ENCODE measurements at places on chromosomes 1 and 21.

DNA sequence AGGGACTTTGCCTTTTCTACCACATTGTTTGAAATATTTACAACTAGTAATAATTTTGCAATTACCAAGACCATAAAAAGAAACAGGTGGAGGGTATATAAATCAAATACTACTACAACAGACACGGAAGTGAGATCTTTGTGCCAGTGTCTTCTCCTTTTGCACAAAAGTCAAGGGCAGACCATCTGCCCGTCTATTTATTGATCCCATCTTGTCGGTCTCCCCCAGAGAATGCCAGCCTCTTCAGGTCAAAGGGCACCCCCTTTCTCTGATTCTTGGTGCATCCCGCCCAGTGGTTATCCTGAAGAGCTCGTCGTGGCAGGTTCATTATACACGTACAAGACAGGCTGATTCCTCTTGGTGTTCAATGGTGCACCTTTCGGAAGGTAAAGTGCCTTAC is 4.8 kb upstream of the PDE9A start:
- DNase-seq: no peak

- no peak for DNase-seq
Measured at GRCh38 chr1:109239409-109240068, 9.8 kb upstream of the CELSR2 start.

- no peak for DNase-seq
Measured at GRCh38 chr1:64826991-64827390, 82.1 kb downstream of the RAVER2 start.

DNA sequence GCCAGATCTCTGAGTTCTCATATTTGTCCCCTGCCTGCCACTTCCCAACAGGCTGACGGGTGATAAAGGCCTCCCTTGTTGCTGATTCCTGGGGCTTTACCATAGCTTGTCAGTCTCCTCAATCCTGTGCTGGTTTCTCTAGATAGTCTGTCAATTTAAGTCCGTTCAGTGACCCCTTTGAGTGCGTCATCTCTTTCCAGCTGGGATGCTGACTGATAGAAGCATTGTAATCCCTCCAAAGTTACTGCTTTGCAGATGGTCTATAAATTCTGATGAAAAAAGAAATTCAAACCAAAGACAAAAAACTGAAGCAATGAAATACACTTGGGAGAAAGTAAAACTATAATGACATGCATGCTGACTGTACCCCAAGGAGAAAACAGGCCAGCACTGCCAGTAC is 28.3 kb downstream of the RHOU start:
- DNase-seq: no peak

GRCh38 chr1:81157686-81158085 is 643.0 kb upstream of the ADGRL2 start:
- no peak for DNase-seq

DNA sequence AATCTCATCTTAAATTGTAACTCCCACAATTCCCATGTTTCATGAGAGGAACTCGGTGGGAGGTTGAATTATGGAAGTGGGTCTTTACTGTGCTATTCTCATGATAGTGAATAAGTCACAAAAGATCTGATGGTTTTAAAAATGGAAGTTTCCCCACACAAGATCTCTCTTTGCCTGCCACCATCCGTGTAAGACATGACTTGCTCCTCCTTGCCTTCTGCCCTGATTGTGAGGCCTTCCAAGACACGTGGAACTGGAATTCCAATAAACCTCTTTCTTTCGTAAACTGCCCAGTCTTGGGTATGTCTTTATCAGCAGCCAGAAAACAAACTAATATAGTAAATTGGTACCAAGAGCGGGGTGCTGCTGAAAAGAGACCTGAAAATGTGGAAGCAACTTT is 761.6 kb upstream of the RGS18 start:
- no peak for DNase-seq

DNA sequence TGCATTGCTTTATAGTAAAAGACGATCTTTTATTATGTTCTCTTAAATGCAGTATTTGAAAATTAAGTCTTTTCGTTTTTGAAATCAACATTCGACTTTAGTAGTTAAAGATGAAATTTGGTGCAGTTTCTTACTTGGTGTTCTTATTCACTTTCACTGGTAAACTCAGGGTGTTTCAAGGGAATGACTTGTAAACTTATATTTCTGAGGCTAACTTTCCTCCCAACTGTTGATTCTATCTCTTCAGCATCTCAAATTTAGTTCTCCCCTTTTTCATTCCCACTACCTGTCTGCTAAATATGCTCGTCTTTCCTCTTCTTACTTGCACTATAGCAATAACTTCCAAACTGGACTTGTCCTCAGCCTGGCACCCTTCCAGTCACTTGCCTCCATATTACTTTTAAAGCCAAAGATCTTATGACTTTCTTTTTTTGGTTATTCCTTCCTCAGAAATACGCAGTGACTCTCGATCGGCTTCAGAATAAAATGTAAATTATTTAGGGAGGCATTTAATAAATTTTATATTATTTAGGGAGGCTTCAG is 988 bp downstream of the SLC35A3 start:
- no peak for DNase-seq

GRCh38 chr1:174795806-174796205 is 203.9 kb upstream of the CACYBP start:
- DNase-seq: no peak

DNA sequence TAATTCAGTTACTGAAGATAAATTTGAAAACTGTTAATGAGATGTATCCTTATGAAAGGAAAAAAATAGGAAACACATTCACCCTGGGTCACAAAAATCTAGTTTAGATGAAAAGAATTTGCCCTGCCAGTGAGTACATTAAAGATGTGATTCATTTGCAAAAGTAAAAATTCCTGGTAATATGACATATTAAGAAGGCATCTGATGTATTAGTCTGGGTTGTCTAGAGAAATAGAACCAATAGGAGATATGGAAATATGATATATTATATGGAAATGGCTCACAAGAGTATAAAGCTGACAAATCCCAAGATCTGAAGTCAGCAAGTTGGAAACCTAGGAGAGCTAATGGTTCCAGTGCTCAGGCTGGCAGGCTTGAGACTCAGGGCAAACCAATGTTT is 153.8 kb downstream of the MRPL39 start:
- DNase-seq: no peak

- no peak for DNase-seq
Measured at GRCh38 chr1:34851431-34852105, 8.0 kb downstream of the SMIM12 start.

DNA sequence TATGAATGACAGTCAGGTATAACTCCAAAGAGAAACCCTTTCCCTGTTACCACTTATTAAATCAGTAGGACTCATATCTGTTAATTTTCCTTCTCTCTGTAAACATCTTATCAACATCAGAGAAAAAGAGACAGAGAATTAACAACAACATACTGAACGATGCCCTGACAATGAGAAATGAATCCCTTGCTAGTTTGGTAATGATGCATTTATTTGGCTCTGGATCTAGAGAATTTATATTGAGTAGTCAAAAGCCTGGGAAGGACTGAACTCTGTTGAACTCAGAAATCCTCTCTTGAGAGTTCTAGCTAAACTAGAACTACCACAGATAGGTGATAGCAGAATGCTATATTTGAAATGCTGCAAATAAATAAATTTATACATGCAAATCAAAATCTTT is 325.6 kb downstream of the DISC1 start:
- DNase-seq: no peak

DNA sequence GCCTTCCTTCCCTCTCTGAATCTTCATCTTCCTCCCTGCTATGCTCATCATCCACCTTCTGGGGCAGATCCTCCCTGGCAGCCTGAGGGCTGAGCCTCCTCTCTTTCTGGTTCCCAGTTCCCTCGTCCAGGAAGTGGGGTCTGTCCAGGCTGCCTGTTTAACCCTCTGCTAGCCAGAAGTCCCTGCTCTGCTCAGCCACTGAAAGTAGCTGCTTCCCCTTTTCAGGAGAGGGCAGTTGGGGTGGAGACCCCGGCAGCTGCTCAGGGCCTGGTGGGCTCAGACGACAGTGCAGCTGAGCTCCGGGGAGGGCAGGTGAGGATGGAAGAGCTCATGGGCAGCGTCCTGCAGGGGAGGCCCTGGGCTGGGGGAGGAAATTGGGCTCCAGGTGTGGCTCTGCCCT is 43.1 kb upstream of the ETV3 start:
- no peak for DNase-seq

DNA sequence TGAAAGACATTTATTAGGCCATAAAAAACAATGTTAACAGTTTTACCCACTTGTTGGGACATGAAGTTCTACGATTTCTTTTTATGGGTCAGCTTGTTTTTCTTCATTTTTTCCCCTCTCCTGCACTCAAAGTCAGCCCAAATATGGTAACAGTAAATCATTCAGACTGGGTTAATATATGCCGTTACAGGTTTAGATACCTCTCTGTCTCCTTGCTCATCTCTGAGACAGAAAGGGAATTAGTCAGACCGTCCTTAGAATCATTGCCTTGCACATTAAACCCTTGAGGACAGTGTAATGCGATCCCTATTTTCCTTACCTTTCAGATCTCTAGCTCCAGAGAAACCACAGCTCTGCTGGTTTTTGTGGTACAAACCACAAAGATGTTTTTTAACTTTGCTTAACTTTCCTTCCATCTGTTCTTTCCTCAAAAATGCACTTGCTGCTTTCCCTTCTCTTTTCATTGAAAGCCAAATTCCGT is 613.3 kb downstream of the PLPP3 start:
- DNase-seq: no peak

DNA sequence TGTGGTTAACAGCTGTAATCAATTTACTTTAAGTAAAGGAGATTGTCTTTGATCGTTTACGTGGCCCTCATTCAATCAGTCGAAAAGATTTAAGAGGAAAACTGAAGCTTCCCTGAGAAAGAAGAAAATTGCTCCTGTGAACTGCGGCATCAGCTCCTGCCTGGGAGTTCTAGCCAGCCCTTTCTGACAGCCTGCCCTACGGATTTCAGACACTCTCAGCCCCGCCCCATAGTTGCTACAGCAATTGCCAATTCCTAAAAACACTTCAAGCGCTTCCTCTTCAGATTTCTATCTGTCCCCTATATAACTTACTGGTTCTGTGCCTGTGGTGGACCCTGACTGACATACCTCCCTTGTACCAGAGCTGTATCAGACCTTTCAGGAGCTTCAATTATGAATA is 277.6 kb downstream of the DSCAM start:
- DNase-seq: no peak

GRCh38 chr21:44804762-44805161 is 3.1 kb upstream of the UBE2G2 start:
- no peak for DNase-seq

- DNase-seq: no peak
Measured at GRCh38 chr1:12340544-12340930, 110.7 kb downstream of the VPS13D start.

GRCh38 chr1:17216078-17216477 is 11.2 kb downstream of the PADI1 start:
- DNase-seq: no peak

DNA sequence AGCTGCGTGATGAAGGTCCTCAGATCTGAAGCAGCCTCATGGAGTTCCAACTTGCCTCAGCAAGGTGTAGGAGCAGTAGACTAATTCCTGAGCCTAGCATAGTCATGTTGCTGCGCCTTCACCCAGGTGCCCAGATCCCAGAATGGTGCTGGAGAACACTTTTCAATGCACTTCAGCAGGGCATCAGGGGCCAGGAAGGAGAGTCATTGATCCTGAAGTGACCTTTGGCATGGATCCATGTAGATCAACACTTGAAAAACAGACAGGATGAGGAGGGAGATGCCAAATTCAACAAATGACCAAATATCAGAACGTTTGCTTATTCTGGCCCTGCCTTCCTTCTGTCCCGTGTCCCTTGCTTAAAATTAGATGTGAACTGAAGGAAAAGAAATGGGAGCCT is 91.9 kb downstream of the LEPR start:
- DNase-seq: no peak

- no peak for DNase-seq
Measured at GRCh38 chr1:84785271-84786036, 95.2 kb upstream of the SSX2IP start.

DNA sequence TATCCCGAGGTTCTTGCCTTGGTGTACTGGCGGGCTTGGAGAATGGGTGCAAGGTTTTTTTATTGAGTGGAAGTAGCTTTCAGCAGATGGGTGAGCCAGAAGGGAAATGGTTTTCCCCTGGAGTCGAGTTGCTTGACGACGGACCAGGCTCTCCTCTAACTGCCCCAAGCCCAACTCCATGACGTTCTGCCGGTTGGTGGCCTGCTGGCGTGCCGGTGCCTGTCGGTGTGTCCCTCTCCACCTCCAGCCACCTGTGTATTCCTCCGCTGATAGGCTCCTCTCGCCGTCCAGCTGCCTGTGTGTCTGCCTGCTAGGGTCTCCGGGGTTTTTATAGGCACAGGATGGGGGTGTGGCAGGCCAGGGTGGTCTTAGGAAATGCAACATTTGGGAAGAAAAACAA is 34.3 kb upstream of the PTGFRN start:
- no peak for DNase-seq

DNA sequence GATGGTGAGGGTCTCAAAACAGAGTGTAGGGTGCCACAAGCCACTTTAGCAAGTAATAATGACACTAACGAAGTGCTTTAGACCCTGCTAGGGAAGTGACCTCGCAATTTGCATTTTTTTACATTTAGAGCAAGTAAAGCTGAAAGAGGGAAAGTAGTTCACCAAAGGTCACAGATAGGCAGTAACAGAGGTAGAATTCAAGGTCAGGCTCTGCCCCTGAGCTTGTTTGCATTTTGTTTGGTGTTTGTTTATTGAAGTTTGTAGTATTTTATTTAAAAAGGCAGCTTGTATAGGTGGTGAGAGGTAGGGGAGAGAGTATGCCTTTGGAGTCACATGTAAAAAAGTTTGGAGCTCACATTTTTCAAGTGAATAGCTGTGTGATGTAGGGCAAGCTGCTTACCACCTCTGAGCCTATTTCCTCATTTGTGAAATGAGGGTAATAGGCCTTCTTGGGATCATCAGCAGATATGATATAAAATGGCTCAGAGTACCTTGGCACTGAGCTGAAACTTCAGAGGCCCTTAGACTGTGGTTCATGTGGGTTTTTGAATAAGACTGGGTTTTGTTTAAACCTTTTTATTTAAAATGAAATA is 142.5 kb downstream of the TRABD2B start:
- no peak for DNase-seq

DNA sequence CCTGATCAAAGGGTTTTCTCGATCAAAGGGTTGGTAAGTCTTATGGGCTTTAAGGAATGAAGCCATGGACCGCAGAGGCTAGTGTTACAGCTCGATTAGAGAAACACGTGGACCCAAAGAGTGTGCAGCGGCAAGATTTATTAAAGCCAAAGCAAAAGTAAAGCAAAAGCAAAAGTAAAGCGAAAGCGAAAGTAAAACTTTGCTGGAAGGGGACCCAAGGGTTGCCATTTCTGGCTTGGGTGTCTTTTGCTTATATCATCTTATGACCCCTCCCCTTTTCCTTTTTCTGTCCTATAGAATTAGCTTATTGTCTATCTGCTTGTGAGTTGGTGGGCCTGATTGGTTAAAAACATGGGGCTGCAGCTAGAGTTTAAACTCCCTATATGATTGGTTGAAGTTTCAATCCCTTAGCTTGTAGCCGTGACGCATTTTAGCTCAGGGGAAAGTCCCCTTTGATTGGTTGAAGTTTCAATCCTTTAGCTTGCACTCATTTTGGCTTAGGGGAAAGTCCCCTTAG is 957.0 kb downstream of the AMY1C start:
- no peak for DNase-seq

GRCh38 chr1:68010090-68010489 is 40.3 kb downstream of the DIRAS3 start:
- no peak for DNase-seq

- no peak for DNase-seq
Measured at GRCh38 chr1:67201891-67202290, 35.6 kb downstream of the IL23R start.

- DNase-seq: no peak
Measured at GRCh38 chr1:64980745-64981600, 14.6 kb upstream of the JAK1 start.

- DNase-seq: no peak
Measured at GRCh38 chr1:206455666-206456344, 14.5 kb upstream of the IKBKE start.

- no peak for DNase-seq
Measured at GRCh38 chr21:37039411-37040075, 33.0 kb downstream of the RIPPLY3 start.
